ENCODE measurements at places on chromosomes 13 and 19. TPM values are rescaled to one million over a fixed set of nuclear protein-coding genes. Genes with fewer than 3 reads are reported as not detected.

- DNase-seq, result no peak
Measured at GRCh38 chr19:3491396-3492119, 8.3 kb upstream of the SMIM44 start.

GRCh38 chr13:111919286-111919685, 147.7 kb upstream of the SOX1 start:
- no peak for DNase-seq

- peak; percentile 26 for DNase-seq
Measured at GRCh38 chr13:48161530-48162179, 66.8 kb upstream of the MED4 start.

- DNase-seq, result no peak
Measured at GRCh38 chr13:32384702-32385101, 43.2 kb downstream of the N4BP2L1 start.

DNA sequence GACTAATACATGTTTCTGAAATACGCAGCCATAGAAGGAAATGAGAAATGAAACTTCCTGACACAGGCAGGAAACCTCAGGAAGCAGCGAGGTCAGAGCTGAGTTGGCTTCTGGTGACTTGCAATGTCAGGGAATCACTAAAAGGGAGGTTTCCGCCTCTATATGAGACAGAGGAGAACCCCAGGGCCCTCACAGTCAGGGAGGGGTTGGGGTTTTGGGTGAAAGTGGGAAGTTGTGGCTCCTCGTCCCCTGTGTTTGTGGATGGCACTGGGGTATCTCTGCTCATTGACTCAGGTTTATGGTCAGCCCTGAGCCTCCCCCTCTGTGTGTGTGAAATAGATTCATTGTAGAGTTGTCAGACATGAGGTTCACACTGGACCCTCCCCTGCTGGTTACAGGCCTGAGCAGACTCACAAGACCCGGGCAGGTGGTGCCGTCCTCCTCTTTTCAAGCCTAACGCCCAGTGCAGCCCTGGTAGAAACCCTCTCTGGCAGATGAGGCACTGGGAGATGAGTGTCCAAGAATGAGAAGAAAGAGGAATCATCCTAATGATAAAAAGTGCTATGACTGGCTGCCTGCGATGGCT, 5.5 kb upstream of the LILRA6 start:
- DNase-seq, result peak; percentile 36

- no peak for DNase-seq
Measured at GRCh38 chr13:79740991-79741390, 260.0 kb downstream of the NDFIP2 start.

DNA sequence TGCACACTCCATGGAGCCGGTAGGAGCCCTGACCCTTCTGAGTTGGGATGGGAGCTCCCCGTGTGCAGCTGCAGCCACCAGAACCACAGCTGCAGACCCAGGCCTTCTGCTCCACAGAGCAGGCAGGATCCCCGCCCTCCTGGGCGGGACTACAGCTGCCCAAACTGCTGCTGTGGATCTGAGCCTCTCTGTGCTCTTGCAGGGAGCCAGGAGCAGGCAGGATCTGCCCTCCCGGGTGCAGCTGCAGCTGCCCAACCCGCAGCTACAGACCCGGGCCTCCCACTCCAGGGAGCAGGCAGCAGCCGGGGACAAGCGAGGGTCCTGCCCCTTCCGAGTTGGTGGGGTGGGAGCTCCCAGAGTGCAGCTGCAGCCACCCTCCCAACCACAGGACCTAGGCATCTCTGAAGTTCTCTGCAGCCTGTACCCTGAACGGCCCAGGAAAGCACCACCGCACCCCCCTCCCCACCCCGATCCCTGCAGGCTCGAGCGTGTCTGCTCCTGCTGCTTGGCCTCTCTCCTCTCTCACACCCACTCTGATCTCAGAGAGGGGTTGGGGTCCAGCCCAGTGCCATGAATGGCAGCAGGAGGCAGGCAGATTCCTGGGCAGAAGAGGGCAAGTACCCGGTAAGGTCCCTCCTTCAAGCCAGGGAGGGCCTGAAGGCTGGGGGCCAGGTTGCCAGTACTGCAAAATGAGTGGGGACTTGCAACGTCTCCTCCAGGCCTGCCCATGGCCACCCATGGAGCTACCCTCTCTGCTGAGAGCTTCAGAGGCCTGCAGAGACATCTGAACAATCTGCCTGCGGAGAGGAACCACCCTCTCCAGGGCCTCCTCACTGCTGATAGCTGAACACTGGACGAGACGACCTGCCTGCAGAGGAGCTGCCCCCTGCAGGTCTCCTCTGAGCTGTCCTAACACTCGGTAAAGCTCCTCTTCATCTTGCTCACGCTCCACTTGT, 16.4 kb upstream of the EMP3 start:
- no peak for DNase-seq

- DNase-seq, result no peak
Measured at GRCh38 chr13:52187029-52187423, 27.6 kb upstream of the NEK3 start.

DNA sequence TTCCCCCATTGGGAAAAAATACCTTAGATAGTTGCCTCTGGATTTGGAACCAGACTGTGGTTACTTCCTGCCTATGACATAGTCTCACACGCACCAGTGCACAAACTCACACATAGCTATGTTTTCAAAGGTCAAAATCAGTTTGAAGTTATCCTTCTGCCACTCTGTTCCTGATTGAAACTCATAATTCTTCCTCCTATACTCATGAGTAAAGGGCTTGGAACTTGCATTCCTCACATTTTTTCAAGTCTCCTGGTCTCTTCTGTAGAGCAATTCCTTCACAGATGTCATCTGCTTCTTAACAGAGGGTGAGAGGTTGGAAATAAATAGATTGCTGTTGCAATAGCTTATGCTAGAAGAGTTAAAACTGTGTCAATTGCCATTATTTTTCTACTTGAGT, 18.6 kb upstream of the POSTN start:
- no peak for DNase-seq

- DNase-seq, result no peak
Measured at GRCh38 chr13:85592211-85592610, 207.0 kb downstream of the SLITRK6 start.

DNA sequence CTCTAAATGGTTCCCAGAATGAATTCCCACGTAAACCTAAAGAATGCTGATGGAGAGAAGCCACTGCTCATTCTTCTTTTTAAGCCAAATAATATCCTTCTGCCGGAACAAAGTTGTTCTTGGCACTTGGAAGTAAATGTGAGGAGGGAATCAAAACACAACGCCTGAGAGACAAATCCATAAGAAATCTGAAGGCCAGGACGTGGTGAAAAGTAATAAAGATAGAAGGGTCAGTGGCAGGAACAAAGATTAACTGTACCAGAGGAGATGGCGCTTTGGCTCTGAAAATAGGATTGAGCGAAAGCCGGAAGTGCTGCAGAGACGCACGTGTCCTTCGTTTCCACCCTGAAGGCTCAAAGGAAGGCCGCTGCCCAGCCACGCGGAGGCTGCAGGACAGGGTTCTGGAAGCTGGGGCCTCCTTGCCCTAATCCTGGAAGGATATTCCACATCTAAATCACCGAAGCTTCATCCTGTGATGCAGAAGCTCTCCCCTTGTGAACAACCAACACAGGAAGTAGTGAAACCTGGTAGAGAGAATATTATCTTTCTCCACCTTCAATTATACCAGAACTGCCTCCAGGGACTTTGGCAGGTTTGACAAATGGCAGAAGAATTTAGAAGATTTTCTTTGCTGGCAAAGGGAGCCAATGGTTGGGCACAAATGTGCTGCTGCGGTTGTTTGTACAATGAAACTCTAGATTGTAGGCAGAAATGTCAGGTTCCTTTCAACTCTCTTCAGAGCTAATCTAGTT, 214.6 kb upstream of the SERP2 start:
- no peak for DNase-seq

GRCh38 chr13:21237081-21237480, 60.6 kb downstream of the MRPL57 start:
- DNase-seq, result no peak

GRCh38 chr19:6590827-6591319, at the start of gene CD70:
TSS of gene CD70 (minus strand) at chr19:6591150. CDS start at chr19:6591002, 148 bp downstream.
- peak; percentile 29 for DNase-seq

- DNase-seq, result no peak
Measured at GRCh38 chr19:7512400-7512851, 3.5 kb upstream of the ZNF358 start.

DNA sequence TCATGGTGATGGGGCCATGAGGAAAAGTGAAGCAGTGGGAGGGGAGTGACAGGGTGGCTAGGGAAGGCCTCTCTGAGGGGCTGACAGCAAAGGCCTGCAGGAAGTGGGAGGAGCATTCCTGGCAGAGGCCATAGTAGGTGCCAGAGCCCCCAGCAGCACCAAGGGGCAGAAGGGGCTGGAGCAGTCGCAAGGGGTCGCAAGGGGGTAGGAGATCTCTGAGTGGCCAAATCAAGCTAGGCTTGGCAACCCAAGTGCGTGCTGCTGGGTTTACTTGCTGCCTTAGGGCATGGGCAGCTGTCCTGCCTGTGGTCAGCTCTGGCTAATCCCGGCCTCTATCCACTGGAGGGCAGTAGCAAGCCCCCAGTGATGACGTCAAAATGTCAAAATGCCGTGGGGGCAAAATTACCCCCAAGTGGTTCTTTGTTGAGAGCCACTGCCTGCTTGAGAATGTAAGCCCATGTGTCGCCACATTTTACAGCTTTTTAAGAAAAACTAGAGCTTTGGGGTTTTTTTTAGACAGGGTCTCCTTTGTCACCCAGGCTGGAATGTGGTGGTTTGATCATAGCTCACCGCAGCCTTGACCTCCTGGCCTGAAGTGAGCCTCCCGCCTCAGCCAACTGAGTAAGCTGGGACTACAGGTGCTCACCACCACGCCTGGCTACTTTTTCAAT, 11.8 kb downstream of the CCDC97 start:
- DNase-seq, result peak; percentile 41

DNA sequence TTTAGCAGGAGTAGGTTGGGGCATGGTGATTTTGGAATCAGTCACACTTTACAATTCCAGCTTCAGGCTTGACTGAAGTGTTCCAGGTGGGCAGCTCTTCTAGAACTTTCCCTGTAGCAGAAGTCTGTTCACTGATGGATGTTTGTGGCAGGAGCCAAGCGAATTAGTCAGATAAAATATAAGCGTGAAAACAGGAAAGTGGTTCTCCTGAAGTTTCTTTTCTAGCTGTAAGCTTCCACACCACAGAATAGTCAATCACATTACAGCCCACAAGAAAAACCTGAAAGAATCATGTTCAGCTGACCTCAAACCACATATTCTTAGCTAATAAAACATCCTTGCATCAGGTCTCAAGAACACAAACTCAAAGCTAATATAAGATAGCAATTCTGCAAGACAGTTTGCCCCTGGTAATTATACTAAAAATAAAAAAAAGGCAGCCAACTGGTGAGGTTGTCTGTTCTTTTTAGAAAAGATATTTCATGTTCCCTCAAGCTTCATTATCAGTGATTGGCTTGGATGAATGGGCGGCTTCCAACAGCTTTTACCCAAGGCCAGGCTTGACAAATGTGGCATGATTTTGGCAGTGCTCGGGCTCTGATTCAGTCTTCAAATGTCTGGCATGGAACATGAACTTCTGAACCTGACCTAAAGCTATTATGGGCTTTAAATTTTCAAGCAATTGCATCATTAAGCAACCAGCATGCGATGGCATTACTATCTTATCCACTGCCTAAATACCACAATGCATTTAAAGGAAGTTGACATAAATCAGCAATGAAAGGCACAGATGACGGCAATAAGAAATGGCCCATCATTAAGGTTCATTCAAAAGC, 136.8 kb downstream of the DCLK1 start:
- no peak for DNase-seq

DNA sequence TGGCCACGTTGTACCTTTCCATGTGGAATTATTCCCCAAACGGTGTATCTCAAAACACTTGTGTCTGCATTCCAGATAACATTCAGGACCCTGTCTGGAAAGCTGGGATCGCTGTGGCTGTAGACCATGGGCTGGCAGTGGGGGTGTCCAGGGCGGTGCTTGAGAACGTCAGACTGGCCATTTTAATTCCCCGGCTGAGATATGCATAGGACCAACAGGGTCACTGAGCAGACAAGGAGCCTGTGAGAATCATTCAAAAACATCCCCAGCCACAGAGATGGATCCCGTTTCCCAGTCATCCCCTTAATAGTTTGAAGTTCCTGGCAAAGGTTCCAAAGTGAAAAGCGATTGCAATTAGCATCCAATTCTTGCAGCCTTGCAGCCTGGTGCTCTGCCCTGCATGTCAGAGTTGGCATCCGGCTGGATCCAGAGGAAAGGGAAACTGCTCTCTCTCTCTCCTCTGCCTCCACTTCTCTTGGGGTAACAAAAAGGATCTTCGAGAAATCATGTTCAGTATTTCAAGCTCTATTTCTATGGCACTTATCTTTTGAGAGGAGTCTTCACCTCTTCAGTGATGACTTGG, 41.6 kb downstream of the IFT88 start:
- DNase-seq, result no peak

GRCh38 chr19:1650650-1651567, 1.5 kb downstream of the TCF3 start:
- peak; percentile 70 for DNase-seq

GRCh38 chr13:110008816-110009215, 222.4 kb upstream of the IRS2 start:
- no peak for DNase-seq

DNA sequence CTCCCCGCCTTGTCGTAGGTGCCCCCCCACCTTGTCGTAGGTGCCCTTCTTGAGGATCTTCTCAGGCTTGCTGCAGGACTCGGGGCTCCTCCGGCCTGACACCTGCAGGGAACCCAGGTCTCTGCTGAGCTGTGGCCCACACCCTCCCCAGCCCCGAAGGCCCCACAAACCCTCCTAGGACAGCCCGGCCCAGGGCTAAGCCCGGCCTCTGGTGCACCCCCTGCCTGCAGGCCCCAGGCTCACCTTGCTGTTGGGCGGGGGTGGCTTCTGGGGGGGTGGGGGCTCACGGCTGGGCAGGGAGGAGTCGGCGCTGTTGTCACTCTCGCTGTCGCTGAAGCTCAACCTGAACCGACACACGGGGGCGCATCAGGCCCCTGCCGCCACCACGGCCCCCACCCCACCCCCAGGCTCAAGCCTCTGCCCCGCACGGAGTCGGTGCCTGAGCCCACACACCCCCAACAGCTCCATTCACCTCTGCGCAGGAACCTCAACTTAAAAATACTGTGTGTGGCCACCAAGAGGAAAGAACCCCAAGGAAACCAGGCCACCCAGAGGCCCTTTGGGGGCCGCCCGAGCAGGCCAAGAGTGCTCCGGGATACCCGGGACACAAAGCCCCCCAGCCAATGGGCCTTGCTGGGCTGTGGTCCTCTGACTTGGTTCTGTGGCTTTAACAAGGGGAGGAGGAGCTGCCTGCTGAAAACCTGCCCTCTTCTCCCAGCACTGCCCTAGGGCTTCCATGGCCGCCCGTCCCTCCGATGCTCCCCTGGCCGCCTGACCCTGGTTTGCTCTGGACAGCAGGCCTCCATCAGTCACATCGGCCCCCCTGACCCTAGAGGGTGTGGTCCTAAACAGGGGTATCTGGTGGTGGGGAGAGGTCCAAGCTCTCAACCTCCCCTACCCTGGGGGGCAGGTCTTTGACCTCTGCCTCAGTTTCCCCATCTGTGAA, 65.8 kb downstream of the MLLT1 start:
- DNase-seq, result no peak

- DNase-seq, result no peak
Measured at GRCh38 chr19:47469363-47469700, 2.4 kb downstream of the SLC8A2 start.

Gene SYCN
- not detected for total RNA-seq

Gene RNF17
- total RNA-seq, result not detected

Gene OR1I1
- not detected for total RNA-seq

Gene TNFSF9
- total RNA-seq, result 0.95 TPM

Gene LGI4
- 24.8 TPM for total RNA-seq

Gene LILRA2
- not detected for total RNA-seq

Gene PLA2G4C
- total RNA-seq, result 9.0 TPM

Gene PNMA8B
- 0.79 TPM for total RNA-seq

Gene ZNF101
- total RNA-seq, result 6.8 TPM
